ENCODE measurements at places on chromosomes 5 and 9.

GRCh38 chr9:72527801-72528195 lies 6.4 kb downstream of the TMC1 start:
- DNase-seq, result no peak

DNA sequence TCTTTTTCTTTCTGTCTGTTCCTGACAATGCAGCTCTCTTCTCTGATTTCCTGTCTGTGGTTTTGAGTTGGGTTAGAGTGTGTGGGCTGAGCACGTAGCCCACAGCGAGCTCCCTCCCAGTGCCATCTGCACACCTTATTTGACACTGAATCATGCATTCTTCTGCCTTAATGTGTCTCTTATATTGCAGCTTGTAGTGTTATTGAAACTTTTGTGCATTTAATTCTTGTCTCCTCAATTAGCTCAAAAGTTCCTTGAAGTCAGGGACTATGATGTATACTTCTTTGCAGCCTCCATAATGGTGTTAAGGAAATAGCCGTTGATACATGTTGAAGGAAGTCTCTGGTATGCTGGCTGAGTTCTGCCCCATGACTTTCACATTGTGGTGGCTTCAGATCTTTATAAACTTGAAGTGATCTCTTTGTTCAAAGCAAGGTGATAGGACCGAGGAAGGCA lies 576.2 kb upstream of the CLINT1 start:
- no peak for DNase-seq

GRCh38 chr5:86986837-86987236 lies 280.8 kb upstream of the RASA1 start:
- no peak for DNase-seq

GRCh38 chr5:164597293-164597900 lies 1092.0 kb downstream of the MAT2B start:
- DNase-seq, result no peak

DNA sequence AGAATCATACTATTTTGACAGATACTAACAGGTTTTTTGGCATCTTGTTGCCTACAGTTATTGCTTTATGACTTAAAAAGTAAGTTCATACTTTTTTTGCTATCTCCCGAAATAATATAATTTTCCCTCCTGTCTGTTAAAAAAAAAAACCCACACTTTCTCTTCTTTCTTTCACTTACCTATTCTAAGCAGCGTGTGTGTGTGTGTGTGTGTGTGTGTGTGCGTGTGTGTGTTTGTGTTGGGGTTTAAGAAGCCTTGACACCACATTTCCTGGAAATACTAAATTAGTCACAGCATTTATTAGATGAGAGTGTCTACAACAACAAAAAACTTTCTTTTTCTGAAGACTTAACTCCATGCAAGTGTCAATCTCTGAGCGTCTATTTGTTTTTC lies 12.4 kb downstream of the TNFAIP8 start:
- no peak for DNase-seq

DNA sequence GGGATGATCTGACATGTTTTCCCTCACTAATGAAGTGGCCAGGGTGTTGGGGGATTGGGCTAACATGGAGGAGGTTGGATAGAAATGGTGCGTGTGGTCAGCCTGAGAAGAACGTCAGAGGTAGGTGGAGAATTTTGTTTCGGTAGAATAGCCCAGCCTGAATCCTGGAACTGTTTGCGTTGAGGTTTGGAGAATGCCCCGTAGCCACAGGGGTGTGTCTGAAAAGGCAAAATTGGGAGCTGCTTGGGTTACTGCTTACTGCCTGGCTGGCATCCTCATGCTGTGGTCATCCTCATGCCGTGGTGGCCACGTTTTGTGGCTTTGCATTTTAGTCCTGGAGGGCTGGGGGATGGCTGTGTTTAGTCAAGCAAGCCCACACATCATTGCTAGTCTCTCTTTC lies 236.9 kb downstream of the GOLPH3 start:
- no peak for DNase-seq

DNA sequence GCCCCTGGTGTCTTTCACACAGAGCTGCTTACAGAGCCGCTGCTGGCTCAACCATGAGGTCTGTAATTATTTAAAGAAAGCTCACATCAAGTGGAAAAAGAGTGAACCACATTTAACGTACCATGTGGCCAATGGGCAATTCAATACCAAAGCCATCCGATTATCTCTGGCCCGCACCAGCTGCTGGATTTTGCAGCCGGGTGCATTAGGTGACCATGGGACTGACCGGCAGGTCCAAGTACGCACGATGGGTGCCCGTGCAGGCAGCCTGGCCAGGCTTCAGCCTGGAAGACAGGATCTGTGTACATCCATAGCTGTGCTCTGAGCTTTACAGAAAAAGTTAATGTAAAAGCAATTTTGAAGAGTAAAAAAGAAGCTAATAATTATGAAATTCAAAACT lies 20.5 kb downstream of the PPARGC1B start:
- no peak for DNase-seq

GRCh38 chr9:33295571-33295970 lies 5.3 kb downstream of the NFX1 start:
- no peak for DNase-seq

DNA sequence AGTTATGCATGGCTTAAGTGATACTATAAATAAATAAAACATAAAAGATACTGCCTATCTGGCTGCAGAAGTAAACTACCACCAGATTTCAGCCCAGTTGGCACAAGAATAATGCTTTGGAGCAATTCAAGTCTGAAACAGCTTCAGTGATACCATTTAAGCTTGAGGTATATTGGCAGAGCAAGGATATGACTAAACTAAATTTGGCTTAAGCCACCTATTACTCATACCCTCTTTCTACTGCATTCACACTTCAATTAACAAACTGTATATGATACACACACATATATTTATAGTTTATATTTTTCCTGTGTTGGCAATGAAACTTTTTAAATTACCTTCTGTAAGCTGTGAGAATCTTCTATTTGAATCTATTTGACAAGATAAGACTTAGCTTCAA lies 431.9 kb downstream of the ANXA1 start:
- DNase-seq, result no peak

DNA sequence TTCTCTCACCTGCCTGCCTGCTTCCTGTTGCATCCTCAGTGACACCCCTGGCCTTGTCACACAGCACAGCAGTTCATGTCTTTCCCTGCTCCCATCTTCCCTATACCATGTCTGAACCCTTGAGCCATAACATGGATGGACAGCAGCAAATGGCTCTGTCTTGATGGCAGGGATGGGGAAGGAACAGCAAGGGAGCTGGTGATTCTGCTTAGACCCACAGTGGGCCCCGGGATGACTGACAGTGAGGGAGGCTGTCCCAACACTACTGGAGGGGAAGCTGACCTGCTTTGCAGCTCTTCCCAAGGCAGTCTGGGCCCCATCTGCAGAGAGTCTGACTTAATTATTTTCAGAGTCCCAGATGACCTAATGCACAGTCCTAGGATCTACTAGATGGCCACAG lies 48.2 kb downstream of the MARCHF3 start:
- no peak for DNase-seq

DNA sequence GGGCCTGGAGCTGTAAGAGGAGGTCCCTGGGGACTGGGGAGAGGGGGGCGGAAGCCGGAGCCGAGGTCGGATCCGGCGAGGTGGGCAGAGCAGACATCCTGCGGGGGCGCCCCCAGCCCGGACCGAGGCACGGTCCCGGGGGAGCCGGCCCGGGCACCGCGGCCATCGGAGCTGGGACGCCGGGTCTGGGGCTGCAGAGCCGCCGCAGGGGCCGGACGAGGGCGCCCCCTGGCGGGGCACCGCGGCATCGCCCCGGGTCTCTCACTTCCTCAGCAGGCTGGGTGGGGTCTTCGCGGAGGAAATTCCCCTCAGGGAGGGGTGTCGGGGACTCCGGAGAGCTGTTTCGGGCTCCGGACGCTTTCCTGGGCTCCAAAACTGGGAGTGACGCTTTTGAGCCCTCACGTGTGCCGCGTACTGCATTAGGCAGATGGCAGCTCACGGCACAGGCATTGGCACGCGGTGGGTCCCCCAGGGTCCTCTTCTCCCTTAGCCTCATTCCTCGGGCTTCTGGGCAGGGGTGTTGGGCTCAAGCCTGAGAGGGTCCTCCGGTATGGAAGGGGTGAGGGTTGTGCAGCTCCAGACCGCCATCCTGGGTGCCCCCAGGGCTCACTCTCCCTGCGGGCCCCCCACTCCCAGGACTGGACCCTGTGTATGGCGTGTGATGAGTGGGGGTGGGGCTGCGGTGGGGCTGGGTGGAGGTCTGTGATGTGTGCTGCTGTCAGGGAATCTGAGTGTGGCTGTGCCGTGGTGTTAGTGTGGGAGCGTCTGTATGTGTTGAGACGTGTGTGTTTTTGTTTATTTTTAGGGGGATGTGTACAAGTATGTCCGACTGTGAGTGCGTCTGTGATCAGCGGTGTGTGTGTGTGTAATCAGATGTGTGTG lies 29.6 kb downstream of the LHX2 start:
- DNase-seq, result no peak

DNA sequence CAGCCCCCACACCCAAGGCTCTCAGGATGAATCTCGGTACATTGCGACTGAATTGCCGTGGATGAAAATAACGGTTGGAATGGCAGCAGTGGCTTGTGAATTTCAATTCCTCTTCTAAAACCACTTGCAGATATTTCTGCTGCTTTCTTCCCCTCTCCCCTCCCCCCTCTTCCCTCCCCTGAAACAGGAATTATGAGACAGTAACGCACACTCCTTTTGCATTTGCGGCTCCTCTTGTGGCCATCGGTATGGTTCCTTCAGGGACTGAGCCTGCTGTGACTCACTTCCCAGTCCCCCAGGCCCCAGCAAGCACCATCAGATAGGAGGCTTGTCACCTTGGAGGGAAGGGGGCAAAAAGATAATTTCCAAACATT lies 9.7 kb downstream of the DCANP1 start:
- DNase-seq, result no peak

DNA sequence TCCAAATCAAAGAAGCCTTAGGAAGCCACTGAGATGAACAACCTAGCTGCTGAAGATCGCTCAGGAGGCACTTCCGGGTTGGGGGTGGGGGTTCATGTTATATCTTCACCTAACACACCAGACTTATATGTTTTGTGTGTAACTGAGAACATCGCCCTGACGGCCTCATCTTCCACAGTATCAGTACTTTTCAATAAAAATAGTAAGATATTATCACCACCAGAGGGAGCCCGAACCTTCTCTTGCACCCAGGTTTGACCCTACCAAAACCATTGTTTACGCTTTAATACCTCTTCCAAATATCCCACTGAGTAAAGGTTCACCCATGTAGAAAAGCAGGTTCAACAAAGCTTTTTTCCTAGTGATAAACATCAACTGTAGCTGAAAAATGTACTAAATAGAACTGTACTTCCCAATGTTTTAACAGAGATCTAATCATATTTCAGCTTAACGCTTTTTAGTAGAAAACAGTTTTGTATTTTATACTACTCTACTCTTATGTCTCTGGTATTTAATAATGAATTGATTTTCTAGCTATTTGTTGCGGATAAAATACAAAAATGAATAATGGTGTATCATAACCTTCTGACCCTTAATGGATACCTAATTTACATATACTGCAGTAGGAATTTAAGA lies 244.0 kb downstream of the EPB41L4A start:
- no peak for DNase-seq

- DNase-seq, result no peak
Observed at GRCh38 chr5:31553863-31554262, 21.8 kb downstream of the C5orf22 start.
